ENCODE measurements at places on chromosomes 5 and 9.
A peak's percentile ranks its signal among the peaks of the same experiment; 100 is the strongest.

- DNase-seq: no peak
Measured at GRCh38 chr5:74685979-74686631, 1.1 kb downstream of the HEXB start.

GRCh38 chr9:35553670-35554543 is 51.2 kb upstream of the TESK1 start:
- peak; percentile 37 for DNase-seq

DNA sequence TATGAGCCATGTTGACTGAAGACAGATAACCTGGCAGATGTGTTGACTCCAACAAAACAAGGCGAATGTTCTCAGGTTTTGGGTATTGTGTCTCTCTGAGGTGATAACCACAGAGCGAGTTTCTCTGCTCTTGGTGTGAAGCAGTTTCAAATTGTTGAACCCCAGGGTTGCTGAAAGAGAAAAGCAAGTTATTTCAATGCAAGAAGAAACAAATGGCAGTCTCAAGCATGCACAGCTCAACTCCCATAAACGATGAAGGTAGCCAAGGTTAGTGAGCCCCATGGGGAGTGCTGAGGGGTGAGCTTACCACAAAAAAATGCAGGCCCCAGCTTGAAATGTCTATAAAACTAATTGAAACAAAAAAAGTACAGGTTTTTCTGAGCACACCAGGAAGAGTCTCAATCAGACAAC is 220.8 kb upstream of the DAPK1 start:
- DNase-seq: no peak

GRCh38 chr9:71223953-71224538 is 102.6 kb upstream of the TRPM3 start:
- DNase-seq: no peak

- no peak for DNase-seq
Measured at GRCh38 chr9:100090880-100091279, 7.9 kb downstream of the ERP44 start.

- no peak for DNase-seq
Measured at GRCh38 chr9:70947511-70947910, 173.9 kb downstream of the TRPM3 start.

GRCh38 chr5:11897781-11898180 is 6.5 kb downstream of the CTNND2 start:
- no peak for DNase-seq

- no peak for DNase-seq
Measured at GRCh38 chr9:87513880-87514535, 16.3 kb downstream of the DAPK1 start.

- no peak for DNase-seq
Measured at GRCh38 chr9:120388003-120388855, 191.7 kb downstream of the CDK5RAP2 start.

DNA sequence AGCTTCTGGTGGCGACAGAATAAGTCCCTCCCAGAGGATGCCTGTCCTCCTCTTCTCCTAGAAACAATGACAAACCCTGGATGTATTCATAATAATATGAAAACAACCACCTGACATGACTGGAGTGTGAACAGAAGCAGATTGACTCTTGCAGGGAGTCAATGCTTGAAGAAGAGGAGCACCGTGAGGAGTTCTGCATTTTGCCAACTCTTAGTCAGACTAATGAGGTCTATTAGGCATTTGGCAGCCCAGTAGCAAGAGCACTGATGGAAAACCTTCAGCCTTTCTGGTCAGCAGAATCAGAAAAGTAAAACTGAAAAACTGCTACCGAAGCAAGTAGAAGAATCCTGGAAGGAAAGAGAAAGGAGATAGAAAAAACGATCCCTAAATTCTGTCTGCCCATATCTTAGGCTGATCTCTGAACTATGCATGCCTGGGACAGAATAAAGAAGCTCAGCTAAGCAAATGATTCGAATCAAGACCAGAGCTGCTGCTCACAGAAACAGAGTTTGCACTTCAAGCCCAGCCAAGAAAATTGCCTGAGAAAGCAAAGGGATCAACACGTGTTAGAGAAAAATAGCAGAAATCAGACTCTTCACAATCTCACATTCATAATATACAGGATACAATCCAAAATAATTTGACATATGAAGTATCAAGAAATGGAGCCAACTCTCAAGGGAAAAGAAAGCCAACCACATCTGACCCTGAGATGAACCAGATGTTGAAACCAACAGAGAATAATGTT is 69.5 kb upstream of the OSMR start:
- DNase-seq: no peak

- no peak for DNase-seq
Measured at GRCh38 chr5:179814090-179814489, 6.6 kb upstream of the SQSTM1 start.

DNA sequence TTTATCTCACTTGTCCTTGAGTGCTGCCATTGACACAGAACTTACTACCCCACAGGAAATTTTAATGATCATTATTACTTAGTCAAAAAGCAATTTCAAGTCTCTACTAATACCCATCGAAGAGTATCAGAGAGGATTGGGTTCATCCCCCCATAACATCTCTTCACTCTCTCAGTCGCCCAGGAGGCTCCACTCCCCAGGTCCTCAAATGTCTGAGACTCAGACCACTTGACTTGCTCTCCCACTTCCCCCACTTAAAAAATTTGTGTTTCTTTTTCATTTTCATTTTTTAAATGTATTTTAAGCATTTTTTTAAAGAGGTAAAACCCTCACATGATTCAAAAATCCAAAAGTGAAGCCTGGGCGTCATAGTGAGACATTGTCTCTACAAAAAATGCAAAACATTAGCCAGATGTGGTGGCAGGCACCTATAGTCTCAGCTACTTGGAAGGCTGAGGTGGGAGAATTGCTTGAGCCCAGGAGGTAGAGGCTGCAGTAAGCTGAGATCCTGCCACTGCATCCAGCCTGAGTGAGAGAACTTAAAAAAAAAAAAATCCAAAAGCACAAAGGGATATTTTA is 56.8 kb upstream of the TRAF1 start:
- DNase-seq: no peak

DNA sequence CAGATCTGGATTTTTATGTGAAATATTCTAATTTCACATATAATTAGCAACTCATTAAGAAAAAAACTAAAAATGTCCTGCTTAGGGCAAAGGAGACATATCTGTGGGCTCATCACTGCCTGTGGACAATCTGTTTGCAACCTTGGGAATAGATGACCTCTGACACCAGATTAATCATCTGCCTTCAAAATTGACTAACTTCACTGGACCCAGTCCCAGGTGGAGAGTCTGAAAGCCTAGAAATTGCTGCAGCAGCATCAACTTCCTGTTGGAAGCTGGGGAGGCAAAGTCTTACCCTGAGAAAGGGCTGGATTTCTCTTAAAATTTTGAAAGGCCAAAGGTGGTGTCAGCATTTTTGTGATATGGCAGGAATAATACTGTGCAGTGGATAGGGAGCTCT is 76.3 kb upstream of the TNC start:
- DNase-seq: no peak

DNA sequence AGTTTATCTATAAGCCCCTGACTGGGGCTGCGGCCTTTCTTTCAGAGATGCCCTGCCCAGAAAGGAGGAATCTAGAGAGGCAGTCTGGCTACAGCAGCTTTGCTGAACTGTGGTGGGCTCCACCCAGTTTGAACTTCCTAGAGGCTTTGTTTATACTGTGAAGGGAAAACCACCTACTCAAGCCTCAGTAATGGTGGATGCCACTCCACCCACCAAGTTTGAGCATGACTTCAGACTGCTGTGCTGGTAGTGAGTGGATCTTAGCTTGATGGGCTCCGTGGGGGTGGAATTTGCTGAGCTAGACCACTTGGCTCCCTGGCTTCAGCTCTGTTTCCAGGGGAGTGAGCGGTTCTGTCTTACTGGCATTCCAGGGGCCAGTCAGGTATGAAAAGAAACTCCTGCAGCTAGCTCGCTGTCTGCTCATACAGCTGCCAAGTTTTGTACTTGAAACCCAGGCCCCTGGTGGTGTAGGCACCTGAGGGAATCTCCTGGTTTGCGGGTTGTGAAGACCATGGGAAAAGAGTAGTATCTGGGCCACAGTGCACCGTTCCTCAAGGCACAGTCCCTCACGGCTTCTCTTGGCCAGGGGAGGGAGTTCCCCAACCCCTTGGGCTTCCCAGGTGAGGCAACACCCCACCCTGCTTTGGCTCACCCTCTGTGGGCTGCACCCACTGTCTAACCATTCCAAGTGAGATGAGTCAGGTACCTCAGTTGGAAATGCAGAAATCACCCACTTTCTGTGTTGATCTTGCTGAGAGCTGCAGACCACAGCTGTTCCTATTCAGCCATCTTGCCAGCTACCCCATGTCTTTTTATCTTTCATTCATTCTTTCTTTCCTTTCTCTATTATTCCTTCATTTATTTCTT is 211.8 kb upstream of the C9orf72 start:
- DNase-seq: peak; percentile 15

GRCh38 chr9:34457266-34458012 is 931 bp downstream of the FAM219A start:
- no peak for DNase-seq

DNA sequence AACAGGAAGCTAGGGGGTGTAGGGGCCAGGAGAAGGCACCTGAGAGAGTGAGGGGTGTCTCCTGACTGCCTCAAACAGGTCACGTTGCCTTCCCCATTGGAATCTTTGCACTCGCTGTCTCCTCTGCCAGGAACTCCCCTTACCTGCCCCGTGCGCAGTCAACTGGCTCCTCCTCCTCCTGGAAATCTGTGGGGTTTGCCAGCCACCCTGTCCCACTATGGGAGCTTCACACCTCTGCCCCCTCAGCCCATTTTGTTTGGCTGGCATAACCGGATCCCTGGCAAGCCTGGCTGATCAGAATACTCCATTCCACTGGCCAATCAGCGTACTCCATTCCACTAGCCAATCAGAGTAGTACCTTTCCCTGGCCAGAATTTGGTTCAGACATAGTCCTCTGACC is 10.4 kb upstream of the SLC34A1 start:
- no peak for DNase-seq

GRCh38 chr9:127119320-127119709 is 3.1 kb downstream of the ANGPTL2 start:
- DNase-seq: no peak

- no peak for DNase-seq
Measured at GRCh38 chr9:133919253-133920115, 72.6 kb downstream of the VAV2 start.

- no peak for DNase-seq
Measured at GRCh38 chr9:134026581-134026980, 1.3 kb downstream of the BRD3OS start.

DNA sequence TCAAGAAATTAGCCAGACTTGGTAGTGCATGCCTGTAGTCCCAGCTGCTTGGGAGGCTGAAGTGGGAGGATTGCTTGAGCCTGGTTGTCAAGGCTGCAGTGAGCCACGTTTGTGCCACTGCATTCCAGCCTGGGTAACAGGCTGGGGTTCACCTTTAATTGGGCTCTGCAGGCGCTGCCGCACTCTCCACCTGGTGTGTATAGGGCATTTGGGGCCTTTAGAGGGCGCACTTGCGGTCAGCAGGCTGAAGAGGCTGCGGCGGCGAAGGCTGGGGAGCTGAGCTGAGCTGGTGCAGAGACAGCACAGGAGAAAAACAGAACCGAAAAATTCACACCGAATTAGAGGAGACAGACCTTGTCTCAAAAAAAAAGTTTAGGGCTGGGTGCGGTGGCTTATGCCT is 31.2 kb downstream of the CDK7 start:
- no peak for DNase-seq

DNA sequence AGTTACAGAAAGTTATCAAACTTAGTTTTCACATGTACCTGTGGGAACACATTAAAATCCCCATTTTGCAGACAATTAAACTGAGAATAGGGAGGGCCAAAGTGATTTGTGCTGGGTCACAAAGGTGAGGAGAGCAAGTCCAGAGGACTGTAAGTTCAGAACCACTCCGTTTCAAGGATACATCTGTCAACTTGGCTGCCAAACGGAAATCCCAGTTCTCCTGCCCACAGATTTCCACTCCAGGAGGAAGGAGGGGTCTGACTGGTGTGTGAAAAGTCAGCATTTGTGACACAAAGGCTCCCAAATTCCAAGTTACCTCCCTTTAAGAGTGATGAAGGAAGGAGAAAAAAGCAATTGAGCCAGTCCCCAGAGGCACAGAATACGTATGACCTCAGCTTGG is 42.3 kb downstream of the PRELID2 start:
- no peak for DNase-seq

DNA sequence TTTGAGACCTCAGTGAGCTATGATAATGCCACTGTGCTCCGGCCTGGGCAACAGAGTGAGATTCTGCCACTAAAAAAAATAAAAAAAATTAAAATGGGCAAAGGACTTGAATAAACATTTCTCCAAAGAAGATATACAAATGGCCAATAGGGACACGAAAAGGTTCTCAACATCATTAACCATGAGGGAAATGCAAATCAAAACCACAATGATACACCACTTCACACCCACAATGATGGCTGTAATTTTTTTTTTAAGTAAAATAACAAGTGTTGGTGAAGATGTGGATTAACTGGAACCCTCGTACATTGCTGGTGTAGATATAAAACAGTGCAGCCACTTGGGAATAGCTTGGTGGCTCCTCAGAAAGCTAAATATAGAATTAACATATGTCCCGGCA is 68.0 kb downstream of the SIL1 start:
- DNase-seq: no peak

DNA sequence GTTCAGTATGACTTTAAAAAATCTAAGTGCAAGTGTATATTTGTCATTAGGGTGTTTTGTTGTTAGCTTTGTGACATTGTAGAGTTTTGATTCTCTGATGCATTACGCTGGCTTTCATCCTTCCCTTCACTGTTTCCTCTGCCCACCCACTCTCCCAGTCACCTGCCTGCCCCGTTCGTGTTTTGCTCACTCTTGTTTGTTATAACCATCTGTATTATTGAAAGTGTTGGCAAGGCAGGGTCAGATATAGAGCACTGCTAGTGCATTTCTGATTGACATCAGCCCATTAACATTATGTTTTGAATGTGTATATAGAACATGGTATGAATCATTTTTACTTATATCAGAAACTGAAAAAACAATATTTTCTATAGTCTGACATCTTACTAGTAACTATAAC is 27.3 kb downstream of the SCGB3A1 start:
- no peak for DNase-seq

DNA sequence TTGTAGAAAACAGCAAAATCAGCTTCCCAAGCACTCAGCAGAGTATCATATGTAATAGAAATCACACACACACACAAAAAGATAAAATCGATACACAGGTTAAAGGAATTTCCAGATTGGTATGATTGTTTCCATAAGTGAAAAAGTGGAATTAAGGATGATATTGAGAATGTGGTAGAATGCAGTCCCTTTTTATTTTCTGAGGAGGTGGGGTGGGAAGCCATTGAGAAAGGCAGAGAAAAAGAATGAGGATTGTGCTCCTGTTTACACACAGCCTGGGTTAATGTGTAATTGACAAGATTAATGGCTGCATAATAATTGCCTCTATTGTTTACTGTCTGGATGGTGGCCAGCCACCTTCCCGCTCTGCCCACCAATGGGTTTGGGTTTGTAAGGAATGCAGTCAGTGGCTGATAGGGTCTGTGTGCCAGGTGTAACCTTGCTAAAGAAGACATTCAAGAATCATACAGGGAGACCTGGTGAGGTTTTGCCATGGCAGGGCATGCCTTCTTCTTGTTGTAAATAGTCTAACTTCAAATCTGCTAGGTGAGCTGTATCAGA is 177.2 kb upstream of the MAP3K1 start:
- DNase-seq: no peak

- no peak for DNase-seq
Measured at GRCh38 chr5:163595932-163596607, 90.7 kb downstream of the MAT2B start.
